Pancreas (tissue), 10 donors: ENCODE measurements at places on chromosomes 2 and 18. TPM values are rescaled to one million over a fixed set of nuclear protein-coding genes. Genes with fewer than 3 reads are reported as not detected.
A peak's percentile ranks its signal among the peaks of the same experiment; 100 is the strongest.

The ADI1 gene
- total RNA-seq, result 21.5 TPM

The TRIM43 gene
- total RNA-seq, result not detected

The TEX44 gene
- not detected for total RNA-seq

The FSHR gene
- not detected for total RNA-seq

The TSHZ1 gene
- total RNA-seq, result 6.3 TPM

The RIT2 gene
- total RNA-seq, result not detected

The DSC3 gene
- total RNA-seq, result 0.12 TPM

The ABCG5 gene
- total RNA-seq, result not detected

The HDLBP gene
- 734 TPM for total RNA-seq

GRCh38 chr2:72089537-72089936 is 58.1 kb downstream of the CYP26B1 start:
- DNase-seq, result no peak

GRCh38 chr2:207711750-207712530 is 500 bp downstream of the CCNYL1 start:
- DNase-seq, result peak; percentile 51

- peak; percentile 34 for DNase-seq
These were observed 9.7 kb downstream of the ECEL1 start for GRCh38 chr2:232477751-232478510.

- DNase-seq, result no peak
These were observed 16.5 kb upstream of the SLC16A14 start for GRCh38 chr2:230085201-230085600.

DNA sequence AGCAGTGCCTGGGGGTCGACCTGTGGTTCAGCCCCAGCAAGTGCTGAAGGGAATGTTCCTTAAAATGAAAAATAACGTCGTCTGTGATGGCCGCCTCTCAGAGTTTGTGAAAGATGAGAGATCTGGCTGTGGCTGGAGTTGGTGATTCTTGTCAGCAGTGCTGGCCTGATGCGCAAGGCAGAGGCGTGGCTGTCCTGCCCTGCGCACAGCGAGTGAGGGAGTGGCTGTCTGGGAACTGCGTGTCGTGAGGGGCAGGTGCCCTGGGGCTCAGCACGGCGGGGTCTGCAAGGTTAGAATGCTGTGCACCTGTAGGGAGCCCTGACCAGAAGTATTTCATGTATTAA is 8.8 kb downstream of the NFATC1 start:
- DNase-seq, result peak; percentile 41

GRCh38 chr2:209511637-209512036 is 87.8 kb downstream of the MAP2 start:
- DNase-seq, result no peak

GRCh38 chr2:216478791-216479190 is 19.9 kb upstream of the RPL37A start:
- no peak for DNase-seq

GRCh38 chr18:22169889-22170420 is 566 bp downstream of the GATA6 start:
- DNase-seq, result peak; percentile 81

- no peak for DNase-seq
These were observed 132.4 kb downstream of the COPS8 start for GRCh38 chr2:237217995-237218616.

- no peak for DNase-seq
These were observed 16.2 kb upstream of the BCL11A start for GRCh38 chr2:60569680-60570111.

DNA sequence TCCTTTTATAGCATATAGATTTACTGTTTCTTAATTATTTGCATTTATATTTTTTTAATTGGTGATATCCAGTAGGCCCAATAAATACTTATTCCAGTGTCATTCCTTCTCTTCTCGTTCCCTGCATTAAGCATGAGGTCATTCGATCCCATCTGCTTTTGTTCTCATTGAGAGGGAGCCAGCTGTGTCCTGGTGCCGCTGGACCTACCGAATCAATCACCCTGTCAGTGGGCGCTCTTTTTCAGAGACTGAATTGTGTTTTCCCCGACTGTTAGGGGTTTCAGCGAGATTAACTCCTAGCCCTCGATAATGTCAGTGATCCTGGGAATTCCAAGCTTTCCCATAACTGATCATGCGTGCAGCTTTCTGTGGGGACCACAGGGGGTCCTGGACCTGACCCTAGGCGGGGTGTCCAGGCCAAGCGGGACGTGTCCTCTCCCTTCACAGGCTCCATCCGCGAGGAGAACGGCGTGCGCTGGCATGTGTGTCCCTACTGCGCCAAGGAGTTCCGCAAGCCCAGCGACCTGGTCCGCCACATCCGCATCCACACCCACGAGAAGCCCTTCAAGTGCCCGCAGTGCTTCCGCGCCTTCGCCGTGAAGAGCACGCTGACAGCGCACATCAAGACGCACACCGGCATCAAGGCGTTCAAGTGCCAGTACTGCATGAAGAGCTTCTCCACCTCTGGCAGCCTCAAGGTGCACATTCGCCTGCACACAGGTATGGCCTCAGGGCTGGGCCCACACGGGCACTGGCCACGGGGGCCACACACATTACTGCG is 72.4 kb downstream of the ZNF236 start:
- no peak for DNase-seq

GRCh38 chr2:218219934-218220333 is 2.9 kb downstream of the ARPC2 start:
- no peak for DNase-seq

- DNase-seq, result no peak
These were observed 7.5 kb upstream of the GBX2 start for GRCh38 chr2:236175548-236176150.

GRCh38 chr2:114405247-114406116 is 37.0 kb upstream of the DPP10 start:
- DNase-seq, result no peak

DNA sequence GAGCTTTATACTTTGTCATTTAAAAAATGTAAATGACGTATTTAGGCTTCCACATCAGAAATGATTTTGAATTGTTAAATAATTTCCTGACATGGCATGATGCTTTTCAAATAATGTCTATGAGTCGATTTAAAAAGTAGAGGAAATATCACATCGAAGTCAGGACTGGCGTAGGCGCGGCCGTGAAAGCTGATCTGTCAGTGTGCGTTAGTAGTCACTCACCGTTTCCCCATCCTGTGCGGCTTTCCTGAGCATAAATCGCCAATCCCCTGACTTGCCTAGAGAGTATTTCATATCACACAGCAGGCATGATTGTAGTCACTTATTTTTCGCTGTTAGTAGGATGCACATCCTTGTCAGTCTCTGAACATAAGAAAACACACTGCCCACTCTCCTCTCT is 843.1 kb downstream of the SOCS6 start:
- no peak for DNase-seq

DNA sequence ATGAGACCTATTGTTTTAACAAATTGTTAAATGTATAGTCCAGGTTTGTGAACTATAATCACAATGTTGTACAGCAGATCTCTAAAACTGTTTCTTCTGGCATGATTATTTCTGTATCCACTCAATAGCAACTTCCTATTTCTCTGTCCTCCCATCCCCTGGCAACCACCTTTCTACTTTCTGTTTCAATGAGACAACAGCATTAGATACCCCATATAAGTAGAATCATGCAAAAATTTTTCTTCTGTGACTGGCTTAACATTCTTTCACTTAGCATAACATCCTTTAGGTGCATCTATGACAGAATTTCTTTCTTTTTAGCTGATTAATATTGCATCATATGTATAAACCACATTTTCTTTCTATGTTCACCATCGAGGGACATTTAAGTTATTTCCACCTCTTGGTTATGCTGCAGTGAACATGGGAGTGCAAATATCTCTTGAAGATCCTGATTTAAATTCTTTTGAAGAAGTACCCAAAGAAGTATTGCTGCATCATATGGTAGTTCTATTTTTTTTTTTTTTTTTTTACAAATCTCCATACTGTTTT is 713.5 kb downstream of the LRP1B start:
- no peak for DNase-seq

DNA sequence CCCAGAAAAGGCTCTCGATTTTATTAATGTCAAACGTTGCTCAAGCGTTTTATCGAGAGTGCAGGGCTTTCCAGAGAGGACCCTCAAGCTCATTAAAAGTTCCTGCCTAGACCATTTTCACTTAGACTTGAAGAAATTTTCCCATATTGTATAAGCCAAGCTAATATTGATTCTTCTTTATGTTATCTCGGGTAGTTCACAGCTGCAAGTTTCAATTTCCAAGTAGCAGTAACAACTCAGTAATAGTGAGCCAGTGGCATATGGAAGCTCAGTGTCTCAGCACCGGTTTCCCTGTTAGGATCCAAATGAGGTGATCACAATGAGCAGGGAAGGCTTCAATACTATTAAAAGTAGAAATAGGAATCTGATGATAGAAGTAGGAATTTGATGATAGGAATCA is 274.5 kb downstream of the TMX3 start:
- no peak for DNase-seq

DNA sequence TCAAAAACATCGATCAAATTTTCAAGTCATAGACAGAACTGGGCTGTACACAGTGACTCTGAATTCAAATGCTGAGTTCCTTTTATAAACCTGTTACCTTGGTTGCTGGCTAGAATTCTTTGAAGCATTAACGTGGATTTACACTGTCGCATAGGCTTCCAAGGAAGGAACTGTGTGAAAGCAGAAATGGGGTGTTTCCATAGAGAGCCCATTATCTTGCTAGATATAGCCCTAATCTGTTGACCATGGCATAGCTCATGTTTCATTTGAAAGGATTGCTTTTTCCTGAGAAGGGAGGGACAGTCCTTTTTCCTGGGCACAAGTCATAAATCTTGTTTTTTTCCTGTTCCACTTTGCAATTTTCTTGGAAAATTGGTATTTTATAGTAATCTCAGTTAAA is 73.8 kb upstream of the NEUROD1 start:
- no peak for DNase-seq

- DNase-seq, result no peak
These were observed 1149.3 kb upstream of the CDH2 start for GRCh38 chr18:29326214-29326613.

DNA sequence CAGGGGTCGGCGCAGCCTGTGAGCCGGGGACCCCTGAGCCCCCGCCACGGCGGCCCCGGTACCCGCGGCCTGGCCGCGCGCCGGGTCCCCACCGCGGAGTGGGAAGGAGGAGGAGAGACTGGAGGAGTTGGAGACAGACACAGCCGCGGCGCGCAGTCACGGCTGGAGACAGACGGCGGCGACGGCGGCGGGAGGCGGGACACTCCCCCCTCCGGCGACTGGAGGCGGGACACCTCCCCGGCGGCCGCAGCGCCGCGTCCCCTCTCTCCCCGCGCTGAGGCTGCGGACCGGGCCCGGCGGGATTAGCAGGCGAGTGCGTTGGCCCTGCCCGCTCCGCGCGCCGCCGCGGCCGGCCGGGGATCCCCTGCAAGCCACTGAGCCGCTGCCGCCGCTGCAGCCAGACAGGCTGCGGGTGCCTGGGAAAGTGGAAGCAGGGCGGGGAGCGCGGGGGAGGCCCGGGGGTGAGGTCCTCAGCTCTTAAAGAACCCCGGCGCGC is 1.0 kb upstream of the LDLRAD4 start:
- DNase-seq, result peak; percentile 32

DNA sequence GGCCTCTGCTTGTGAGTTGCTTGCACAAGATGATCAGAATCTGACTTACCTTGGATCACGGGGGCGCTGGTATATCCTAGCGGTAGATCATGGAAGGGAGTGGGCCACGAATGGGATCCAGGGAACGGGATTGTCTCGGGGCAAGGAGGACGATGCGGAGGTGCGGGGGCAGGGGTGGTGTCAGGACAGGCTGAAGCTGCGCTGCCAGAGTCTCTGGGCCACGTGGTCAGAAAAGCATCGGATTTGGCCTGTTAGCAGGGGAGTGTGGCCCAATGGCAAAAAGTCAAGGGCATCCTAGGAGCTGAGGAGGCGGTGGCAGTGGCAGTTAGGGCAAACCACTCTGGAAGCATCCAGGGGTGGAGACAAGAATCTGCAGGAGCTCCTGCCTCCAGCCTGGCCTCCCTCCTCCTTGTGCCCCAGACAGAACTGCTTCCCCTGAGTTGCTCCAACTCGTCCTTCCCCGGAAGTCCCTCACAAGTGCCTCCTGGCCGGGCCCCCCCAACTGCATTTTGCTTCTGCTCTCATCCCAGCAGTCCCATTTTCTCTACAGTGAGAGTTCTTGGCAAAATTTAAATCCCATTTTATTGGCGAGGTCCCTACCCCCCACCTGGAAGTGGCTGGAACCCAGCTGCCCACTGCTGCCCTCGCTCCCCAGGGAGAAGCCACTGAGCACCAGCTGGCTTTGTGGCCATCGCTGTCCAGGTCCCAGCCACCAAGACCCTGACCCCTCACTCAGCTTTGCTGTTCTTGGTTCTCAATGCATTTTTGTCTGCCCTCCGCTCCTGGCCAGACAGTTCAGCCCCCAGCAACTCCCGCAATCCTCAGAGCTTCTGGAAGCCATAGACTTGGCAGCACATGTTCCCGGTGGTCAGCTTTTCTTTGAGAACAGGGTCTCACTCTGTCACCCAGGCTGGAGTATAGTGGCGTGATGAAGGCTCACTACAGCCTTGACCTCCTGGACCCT is 5.6 kb upstream of the CCDC74B start:
- no peak for DNase-seq

DNA sequence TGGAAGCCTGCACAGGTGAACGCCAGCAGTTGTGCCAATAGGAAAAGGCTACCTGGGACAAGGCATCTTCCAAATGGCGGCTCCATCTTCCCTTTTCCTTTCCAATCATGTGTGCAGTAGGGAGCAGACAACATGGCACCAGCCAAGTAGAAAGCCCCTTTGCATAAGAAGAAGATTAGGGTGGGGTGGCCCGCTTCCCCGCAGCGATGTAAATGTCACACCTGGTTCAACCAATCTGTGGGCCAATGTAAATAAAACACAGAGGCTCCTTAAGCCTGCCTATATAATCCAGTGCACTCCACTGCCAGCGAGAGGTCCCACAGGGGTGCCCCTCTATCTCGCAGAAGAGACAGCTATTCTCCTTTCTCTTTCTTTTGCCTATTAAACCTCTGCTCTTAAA is 468.4 kb upstream of the CRIM1 start:
- no peak for DNase-seq

DNA sequence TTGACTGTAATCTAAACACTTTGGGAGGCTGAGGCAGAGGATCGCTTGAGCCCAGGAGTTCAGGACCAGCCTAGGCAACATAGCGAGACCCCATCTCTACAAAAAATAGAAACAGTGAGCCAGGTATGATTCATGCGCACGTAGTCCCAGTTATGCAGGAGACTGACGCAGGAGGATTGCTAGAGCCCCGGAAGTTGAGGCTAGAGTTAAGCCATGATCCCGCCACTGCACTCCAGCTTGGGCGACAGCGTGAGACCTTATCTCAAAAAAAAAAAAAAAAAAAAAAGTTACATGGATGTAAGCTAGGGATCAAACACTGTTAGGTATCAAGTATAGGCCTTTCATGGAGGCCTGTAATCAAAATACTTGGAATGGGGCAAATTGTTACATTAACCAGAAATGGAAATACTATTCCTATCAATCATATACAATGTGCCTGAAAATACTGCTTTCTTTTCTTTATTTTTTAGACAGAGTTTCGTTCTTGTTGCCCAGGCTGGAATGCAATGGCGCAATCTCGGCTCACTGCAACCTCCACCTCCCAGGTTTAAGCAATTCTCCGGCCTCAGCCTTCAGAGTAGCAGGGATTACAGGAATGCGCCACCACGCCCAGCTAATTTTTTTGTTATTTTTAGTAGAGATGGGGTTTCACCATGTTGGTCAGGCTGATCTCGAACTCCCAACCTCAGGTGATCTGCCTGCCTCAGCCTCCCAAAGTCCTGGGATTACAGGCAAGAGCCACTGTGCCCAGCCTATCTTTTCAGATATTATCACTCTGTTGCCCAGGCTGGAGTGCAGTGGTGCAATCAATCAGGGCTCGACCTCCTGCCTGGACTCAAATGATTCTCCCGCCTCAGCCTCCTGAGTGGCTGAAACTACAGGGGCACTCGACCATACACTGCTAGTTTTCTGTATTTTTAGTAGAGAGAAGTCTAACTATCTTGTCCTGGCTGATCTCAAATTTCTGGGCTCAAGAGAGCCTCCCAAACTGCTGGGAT is 27.2 kb downstream of the XPO1 start:
- DNase-seq, result no peak
